Common myeloid progenitor, CD34-positive (primary cell): ENCODE measurements at places on chromosomes 3 and 15.

DNA sequence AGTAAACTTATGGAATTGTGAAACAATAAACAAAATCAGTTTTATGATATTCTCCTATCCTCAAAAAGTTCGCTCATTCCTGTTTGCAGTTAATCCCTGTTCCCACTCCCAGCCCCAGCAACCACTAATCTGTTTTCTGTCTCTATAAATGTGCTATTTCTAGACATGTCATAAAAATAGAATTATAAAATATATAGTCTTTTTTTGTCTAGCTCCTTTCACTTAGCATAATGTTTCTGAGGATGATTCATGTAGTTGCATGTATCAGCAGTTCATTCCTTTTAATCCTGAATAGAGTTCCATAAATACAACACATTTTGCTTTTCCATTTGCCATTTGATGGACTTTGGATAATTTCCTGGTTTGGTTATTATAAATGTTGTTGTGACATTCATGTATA lies 140.0 kb downstream of the KCNAB1 start:
- H3K36me3 ChIP-seq, result no peaks in the 10 kb centered on the region
- H3K27me3 ChIP-seq, result no peaks in the 10 kb centered on the region
- H3K27ac ChIP-seq, result no peak overlapping the region
- no peak overlapping the region for H3K4me3 ChIP-seq
- DNase-seq, result no peak
- H3K4me1 ChIP-seq, result no peaks in the 10 kb centered on the region

- peaks cover 13% of the 10 kb centered on the region for H3K27me3 ChIP-seq
- no peak overlapping the region for H3K4me3 ChIP-seq
- DNase-seq, result no peak
These were observed 52.6 kb downstream of the ARNT2 start for GRCh38 chr15:80456517-80457492.

GRCh38 chr3:182412066-182412465 lies 381.2 kb upstream of the ATP11B start:
- DNase-seq, result no peak
- no peak overlapping the region for H3K4me3 ChIP-seq
- H3K4me1 ChIP-seq, result no peaks in the 10 kb centered on the region

- no peaks in the 10 kb centered on the region for H3K27me3 ChIP-seq
These were observed 36.0 kb downstream of the TIGIT start for GRCh38 chr3:114329823-114330222.

GRCh38 chr15:85943151-85943550 lies 136.5 kb upstream of the AGBL1 start:
- H3K4me3 ChIP-seq, result no peak overlapping the region
- H3K4me1 ChIP-seq, result no peaks in the 10 kb centered on the region
- H3K27ac ChIP-seq, result no peak overlapping the region
- H3K36me3 ChIP-seq, result no peaks in the 10 kb centered on the region
- DNase-seq, result no peak
- H3K27me3 ChIP-seq, result no peaks in the 10 kb centered on the region

DNA sequence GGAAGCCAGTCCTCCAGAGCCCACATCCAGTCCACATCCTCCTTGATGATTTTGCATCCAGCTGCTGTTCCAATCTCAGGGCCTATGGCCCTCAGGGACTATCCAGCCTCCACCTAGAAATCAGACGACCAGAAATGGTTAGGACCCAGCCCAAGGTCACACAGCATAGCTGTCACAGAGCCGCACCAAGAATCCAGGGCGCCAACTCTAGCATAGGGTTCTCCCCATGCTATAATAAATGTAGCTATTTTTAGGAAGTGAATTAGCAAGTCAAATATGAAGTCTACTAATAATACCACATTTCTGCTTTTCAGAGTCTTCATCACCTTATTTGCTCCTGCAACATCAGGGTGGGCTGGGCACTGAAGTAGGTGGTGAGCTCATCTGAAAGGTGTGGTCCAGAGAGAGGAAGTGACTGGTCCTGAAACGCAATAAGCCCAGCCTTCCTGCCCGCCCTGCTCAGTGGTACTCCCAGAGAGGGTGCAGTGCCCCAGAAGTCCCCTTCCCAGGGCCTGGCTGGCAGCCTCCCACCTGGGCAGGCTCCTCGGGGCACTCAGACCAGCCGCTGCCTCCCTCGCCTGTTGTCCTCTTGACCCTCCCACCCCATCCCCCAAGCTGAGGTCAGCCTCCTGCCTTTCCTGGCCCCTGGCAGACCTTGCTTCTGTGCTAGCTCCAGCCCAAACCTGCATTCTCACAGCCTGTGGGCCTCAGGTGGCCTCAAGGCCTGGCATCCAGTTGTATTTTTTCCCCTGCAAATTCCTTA lies 17.6 kb upstream of the CYP11A1 start:
- peak; percentile 97 for DNase-seq
- H3K36me3 ChIP-seq, result no peaks in the 10 kb centered on the region
- no peak overlapping the region for H3K4me3 ChIP-seq
- H3K4me1 ChIP-seq, result no peaks in the 10 kb centered on the region

DNA sequence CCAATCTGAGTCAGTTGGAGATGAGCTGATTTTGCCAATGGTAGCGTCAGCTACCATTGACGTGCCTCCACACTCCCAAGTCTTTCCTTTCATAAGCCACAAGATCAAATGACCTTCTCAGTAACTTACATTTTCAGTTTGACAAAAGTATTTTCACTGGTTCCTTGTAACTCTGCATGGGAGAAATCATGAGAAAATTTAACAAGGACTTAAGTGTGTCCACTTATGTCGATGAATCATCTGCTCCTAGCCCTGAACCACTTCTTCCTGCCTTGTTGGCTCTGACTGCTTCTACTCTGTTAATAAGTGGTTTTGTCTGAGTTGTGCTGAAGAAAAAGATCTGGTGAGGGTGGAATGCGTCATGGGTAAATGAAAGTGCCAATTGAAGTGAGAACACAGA lies 101.2 kb downstream of the NFKBIZ start:
- no peaks in the 10 kb centered on the region for H3K36me3 ChIP-seq
- peaks cover 2% of the 10 kb centered on the region for H3K4me1 ChIP-seq
- DNase-seq, result no peak
- no peak overlapping the region for H3K4me3 ChIP-seq
- H3K27me3 ChIP-seq, result no peaks in the 10 kb centered on the region
- no peak overlapping the region for H3K27ac ChIP-seq

DNA sequence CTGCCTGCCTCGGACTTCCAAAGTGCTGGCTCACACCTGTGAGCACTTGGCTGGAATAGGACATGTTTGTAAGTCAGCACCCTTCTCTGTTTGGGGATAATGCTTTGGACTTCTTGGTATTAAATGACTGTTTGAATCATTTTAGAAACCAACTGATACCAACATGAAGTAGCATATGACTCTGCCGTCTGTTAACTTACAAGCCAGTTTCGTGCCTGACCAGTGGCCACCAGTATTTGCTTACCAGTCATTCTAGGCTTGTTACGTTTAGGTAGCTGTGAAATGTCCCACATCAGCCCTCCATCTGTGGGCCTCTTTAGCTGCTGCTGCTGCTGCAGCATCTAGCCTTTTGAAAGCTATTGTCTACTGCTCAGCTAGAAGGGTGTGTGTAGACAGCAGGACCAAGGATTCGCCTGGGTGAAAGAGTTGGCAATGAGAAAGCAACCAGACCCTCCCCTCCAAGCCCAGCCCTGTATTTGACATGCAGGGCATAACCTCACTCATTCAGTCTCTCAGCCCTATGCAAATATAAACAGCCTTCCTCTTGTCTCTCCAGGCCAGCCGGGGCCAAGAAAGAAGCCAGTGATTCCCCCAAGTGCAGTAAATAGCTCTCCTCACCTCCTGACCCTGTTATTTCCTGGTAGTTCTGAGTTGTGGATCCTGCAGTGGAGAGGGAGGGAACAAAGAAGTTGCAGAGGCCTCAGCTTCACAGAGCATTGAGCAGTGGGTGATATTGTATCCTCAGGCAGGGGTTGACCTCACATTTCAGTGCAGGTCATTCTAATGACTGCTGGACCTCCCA lies 51.0 kb downstream of the NKIRAS1 start:
- H3K27me3 ChIP-seq, result no peaks in the 10 kb centered on the region
- no peak overlapping the region for H3K27ac ChIP-seq
- DNase-seq, result no peak
- peaks cover 20% of the 10 kb centered on the region for H3K4me1 ChIP-seq
- H3K36me3 ChIP-seq, result peaks cover 16% of the 10 kb centered on the region

DNA sequence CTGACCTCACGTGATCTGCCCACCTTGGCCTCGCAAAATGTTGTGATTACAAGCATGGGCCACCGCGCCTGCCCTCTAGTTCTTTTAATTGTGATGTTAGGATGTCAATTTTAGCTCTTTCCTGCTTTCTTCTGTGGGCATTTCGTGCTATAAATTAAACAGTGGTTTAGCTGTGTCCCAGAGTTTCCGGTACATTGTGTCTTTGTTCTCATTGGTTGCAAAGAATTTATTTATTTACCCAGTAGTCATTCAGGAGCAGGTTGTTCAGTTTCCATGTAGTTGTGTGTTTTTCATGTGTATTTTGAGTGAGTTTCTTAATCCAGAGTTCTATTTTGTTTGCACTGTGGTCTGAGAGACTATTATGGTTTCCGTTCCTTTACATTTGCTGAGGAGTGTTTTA lies 30.1 kb downstream of the MYRIP start:
- H3K36me3 ChIP-seq, result no peaks in the 10 kb centered on the region
- H3K27me3 ChIP-seq, result no peaks in the 10 kb centered on the region
- peak; percentile 8 for DNase-seq
- no peak overlapping the region for H3K4me3 ChIP-seq

DNA sequence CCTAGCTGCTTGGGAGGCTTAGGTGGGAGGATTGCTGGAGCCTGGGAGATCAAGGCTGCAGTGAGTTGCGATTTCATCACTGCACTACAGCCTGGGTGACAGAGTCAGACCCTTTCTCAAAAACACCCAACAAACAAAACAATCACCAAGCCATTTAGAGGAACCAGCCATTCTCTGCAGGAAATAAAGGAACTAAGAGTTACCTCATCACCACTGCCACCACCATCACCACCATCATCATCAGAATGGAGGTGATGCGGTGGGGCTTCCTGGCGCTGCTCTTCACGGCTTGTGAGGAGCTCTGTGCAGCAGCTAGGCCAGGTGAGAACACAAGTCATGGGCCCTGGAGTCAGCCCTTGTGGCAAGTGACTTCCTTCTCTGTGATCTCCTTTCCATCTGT lies 37.7 kb upstream of the KLHL25 start:
- no peaks in the 10 kb centered on the region for H3K36me3 ChIP-seq
- peak; percentile 72 for DNase-seq
- H3K4me1 ChIP-seq, result no peaks in the 10 kb centered on the region
- no peaks in the 10 kb centered on the region for H3K27me3 ChIP-seq

DNA sequence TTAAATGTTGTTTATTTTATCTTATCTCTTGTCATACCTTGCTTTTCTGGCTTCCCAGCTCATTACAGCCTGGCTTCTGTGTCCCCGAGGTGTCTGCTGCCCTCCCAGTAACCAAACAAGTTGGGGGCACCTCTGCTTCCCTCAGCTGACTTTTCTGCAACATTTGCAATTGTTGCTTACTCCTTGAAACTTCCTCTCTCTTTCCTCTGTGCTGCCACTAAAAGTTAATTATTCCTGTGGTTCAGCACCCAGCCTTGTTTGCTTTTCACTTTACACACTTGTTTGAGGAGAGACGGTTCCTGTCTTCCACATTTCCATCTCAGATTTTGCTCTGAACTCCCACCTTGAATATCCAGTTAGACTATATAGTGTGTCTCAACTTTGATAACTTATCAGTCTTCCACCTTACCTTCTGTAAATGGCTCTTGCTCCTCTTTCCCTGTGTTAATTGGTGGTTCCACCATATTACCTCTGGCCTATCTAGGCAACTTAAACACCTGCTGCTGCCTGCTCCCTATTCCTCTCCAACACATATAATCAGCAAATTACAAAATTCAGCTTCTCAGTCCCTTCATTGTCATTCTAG lies 21.6 kb downstream of the MCTP2 start:
- peaks cover 50% of the 10 kb centered on the region for H3K4me1 ChIP-seq
- DNase-seq, result no peak

- H3K27me3 ChIP-seq, result no peaks in the 10 kb centered on the region
- no peaks in the 10 kb centered on the region for H3K36me3 ChIP-seq
- DNase-seq, result no peak
- no peak overlapping the region for H3K4me3 ChIP-seq
- no peaks in the 10 kb centered on the region for H3K4me1 ChIP-seq
- no peak overlapping the region for H3K27ac ChIP-seq
These were observed 187.3 kb downstream of the SUCNR1 start for GRCh38 chr3:152060701-152061100.

DNA sequence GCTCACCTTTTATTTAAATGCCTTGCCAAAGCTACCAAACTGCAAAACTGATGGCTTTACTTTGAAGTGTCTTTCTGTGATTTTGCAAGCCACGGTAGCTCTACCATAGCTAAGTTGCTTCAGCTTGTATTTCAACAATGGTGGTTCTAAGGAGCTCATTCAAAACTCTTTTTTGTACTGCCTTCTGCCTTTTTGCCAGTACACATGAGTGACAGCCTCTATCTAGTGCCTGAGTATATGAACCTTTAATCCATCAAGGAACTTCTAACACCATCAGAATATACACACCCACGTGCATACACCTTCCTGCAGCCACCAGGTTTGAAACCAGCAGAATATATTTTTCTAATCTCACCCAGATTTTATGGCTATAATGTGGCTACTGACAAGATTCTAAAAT lies 10.4 kb upstream of the NR2F2 start:
- H3K27ac ChIP-seq, result no peak overlapping the region
- no peaks in the 10 kb centered on the region for H3K4me1 ChIP-seq
- no peak overlapping the region for H3K4me3 ChIP-seq
- peaks cover 10% of the 10 kb centered on the region for H3K27me3 ChIP-seq
- H3K36me3 ChIP-seq, result no peaks in the 10 kb centered on the region

DNA sequence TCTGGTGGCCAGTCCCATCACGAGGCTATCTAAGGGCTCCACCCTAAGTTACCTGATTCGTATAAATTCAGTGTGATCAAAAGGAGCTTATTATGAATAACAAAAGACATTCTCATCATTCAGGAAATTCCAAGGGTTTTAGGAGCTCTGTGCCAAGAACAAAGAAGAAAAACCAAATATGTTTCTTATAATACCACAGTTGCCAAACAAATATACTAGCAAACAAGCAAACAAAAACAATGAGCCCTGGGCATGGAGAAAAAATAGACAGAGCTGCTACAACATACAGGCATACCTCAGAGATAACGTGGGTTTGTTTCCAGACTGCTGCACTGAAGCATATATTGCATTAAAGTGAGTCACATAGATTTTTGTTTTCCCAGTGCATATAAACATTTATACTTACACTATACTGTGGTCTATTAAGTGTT lies 20.2 kb upstream of the CFAP161 start:
- no peak overlapping the region for H3K4me3 ChIP-seq
- DNase-seq, result no peak
- H3K27ac ChIP-seq, result no peak overlapping the region
- no peaks in the 10 kb centered on the region for H3K36me3 ChIP-seq
- H3K4me1 ChIP-seq, result peaks cover 5% of the 10 kb centered on the region
- H3K27me3 ChIP-seq, result peaks cover 5% of the 10 kb centered on the region

GRCh38 chr15:62779036-62779770 lies 263.3 kb upstream of the TPM1 start:
- no peaks in the 10 kb centered on the region for H3K4me1 ChIP-seq
- no peaks in the 10 kb centered on the region for H3K36me3 ChIP-seq
- no peak overlapping the region for H3K27ac ChIP-seq
- no peak overlapping the region for H3K4me3 ChIP-seq
- H3K27me3 ChIP-seq, result peaks cover 4% of the 10 kb centered on the region

GRCh38 chr3:188026191-188026968 lies 127.6 kb upstream of the LPP start:
- DNase-seq, result no peak
- no peaks in the 10 kb centered on the region for H3K36me3 ChIP-seq
- no peak overlapping the region for H3K4me3 ChIP-seq
- no peaks in the 10 kb centered on the region for H3K4me1 ChIP-seq

- peak within 1 kb of the TSS; percentile 16 for H3K4me3 ChIP-seq
- H3K36me3 ChIP-seq, result peaks cover 35% of the 10 kb centered on the region
- H3K27me3 ChIP-seq, result no peaks in the 10 kb centered on the region
- no peaks in the 10 kb centered on the region for H3K4me1 ChIP-seq
These were observed at the start of gene AMT for GRCh38 chr3:49422379-49423248. AMT (minus strand) TSS chr3:49422473; CDS start chr3:49422450, 23 bp downstream.
